T-helper 17 cell (primary cell): ENCODE measurements at places on chromosomes 1 and 21. TPM values are rescaled to one million over a fixed set of nuclear protein-coding genes. Genes with fewer than 3 reads are reported as not detected.

Gene CTSK
- 10.4 TPM for total RNA-seq

Gene PLEKHN1
- 3.4 TPM for total RNA-seq

DNA sequence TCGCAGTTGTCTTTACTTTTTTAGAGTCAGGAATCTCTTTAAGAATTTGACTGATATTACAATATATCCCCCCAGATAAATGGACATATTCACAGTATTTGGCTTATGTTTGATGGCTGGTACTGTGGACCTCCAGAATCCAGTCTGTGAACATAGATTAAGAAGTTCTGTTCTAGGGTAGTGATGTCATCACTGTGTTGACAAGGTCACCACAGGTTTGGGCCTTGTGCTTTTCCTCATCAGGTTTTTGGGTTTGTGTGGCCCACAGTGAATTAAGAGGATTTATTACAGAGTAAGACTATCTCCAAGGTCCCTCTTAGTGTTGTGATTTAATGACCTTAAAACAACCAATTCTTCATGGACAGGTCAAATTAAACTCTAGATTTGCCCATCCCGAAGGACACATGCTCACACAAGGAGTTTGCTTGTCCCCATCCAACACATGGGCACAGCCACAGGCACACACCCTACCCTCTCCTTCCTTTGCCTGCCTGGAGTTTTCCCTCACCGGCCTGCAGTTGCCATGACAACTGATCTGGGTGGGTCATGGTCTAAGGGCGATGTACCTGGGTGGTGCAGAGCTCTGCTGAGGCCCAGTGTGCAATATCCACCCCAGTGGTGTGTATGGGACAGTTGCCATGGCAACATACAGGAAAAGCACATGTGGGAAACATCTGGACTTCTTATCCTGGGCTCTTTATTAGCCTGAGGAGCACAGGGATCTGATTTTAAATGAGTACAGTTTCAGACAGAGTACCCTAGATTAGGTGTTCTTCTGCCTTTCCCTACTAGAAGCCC, 98.6 kb downstream of the NAV1 start:
- DNase-seq, result no peak

- no peak for DNase-seq
Observed at GRCh38 chr21:21101911-21102310, 103.7 kb downstream of the NCAM2 start.

- DNase-seq, result no peak
Observed at GRCh38 chr1:114648503-114648902, 21.3 kb downstream of the DENND2C start.

- DNase-seq, result no peak
Observed at GRCh38 chr1:163267962-163268361, 53.8 kb upstream of the NUF2 start.

GRCh38 chr1:62435231-62436038, 1.4 kb upstream of the USP1 start:
- no peak for DNase-seq

- DNase-seq, result no peak
Observed at GRCh38 chr21:36684957-36685714, 13.8 kb upstream of the SIM2 start.
